Activated T-cell treated with anti-CD3 and anti-CD28 coated beads, Interleukin-2, amount 50 U/mL, for 72 hours (primary cell): ENCODE measurements at places on chromosomes 4 and X.
A peak's percentile ranks its signal among the peaks of the same experiment; 100 is the strongest.

- DNase-seq, result no peak
Observed at GRCh38 chrX:128818690-128819089, 704.6 kb downstream of the SMARCA1 start.

GRCh38 chr4:124070688-124071484 is 641.6 kb downstream of the ANKRD50 start:
- DNase-seq, result no peak

DNA sequence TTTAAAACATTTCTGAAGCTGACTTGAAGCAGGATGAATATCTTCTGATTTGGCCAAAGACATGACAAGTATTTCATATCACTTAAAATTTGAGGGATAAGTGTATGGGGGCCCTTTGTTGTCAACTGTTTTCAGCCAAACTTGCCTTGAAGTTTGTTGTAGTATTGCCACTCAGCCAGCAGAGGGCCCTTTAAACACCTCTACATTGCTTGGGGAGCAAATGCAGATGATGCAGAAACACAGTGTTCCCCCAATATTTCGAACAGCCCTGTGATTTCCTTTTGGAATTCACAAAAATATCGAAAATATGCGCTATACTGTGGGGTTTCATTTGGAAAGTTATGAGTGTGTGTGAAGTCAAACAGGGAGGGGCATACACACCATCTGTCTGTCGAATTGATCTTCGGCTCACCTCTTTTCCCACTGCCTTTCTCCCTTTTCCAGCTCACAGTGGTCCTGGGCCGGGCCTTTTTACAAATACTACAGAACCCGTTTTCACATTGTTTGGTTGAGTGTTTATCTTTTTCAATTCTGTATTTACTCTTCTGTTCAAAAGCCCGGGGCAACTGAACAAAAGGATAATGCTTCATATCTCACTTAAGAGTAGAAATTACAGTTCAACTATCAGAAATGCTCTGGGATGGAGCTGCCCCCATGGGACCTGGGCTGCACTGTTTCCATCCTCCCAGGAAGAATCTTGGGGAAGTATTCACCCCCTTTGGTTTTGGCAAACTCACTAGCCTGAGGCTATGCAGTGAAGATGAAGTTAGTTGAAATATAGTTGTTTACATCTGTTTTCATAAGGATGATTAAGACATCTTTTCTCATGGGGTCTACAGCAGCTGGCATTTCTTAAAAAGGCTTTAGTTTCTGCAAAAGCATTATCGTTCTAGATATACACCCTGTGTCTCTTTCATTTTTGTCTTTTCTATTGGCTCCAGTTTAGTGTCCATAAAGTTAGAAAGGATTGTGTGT is 137.6 kb downstream of the EGF start:
- DNase-seq, result peak; percentile 56

- no peak for DNase-seq
Observed at GRCh38 chr4:1959104-1959384, 49.7 kb downstream of the NELFA start.

- DNase-seq, result no peak
Observed at GRCh38 chrX:37800717-37801116, 20.9 kb downstream of the CYBB start.

DNA sequence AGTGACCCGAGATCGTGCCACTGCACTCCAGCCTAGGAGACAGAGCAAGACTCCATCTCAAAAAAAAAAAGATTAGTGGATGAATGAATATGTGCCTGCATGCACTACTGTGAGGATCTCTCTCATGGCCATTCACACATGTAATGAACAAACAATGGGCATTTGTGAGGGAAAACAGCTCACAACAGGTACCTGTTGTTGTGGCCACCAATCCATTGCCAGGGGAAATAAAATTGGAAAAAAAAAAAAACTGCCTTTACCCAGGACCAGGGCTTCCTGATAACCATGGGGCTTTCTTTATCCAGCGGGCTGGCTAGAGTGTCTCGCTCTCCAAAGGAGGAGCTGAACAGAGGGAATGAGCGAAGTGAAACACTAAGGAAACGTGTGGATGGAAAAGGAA is 7.4 kb downstream of the SCD5 start:
- no peak for DNase-seq
